ENCODE measurements at places on chromosomes 1 and 21.

GRCh38 chr1:205518661-205519540 is 14.4 kb downstream of the CDK18 start:
- DNase-seq = no peak

DNA sequence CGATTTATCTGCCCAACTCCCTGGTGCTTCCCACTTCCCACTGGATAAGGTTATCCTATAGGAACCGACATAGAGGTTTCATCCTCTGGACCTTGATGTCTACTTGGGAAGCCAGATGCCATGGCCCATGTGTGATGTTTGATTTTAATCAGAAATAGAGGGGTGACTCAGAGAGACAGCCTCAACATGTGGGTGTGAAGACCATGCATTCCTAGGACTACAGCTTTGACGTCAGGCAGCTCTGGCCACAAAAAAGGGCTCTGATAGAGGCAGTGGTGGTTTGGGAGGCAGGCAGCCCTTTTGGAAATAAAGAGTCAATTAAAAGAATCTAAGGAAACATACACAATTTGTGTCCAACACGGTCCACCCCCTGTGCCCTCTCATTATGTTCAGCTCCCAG is 5.2 kb upstream of the SH2D2A start:
- DNase-seq = no peak

GRCh38 chr1:195608883-195609282 is 999.4 kb downstream of the KCNT2 start:
- DNase-seq = no peak

- DNase-seq = no peak
Measured at GRCh38 chr1:95659166-95659565, 425.2 kb downstream of the RWDD3 start.

GRCh38 chr1:232534552-232535517 is 95.1 kb downstream of the SIPA1L2 start:
- no peak for DNase-seq

GRCh38 chr1:206725109-206725963 is 40.6 kb downstream of the MAPKAPK2 start:
- DNase-seq = peak; percentile 59

DNA sequence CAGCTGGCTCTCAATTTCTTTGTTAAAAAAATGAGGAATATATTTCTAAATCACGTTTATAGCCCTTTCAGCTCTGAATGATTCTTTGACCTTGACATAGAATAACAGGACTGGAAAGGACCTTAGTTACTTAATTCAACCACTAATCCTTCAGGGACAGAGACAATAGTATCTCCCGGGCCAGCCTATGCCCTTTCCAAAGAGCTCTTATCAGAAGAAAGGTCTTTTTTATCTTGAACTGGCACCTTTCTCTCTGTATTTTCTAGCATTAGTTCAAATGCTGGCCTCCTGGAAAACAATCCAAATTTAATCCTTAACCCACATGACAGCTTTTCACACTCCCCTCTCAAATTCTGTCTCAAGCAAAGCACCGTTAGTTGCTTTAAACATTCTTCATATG is 44.8 kb upstream of the FBXO28 start:
- DNase-seq = no peak

DNA sequence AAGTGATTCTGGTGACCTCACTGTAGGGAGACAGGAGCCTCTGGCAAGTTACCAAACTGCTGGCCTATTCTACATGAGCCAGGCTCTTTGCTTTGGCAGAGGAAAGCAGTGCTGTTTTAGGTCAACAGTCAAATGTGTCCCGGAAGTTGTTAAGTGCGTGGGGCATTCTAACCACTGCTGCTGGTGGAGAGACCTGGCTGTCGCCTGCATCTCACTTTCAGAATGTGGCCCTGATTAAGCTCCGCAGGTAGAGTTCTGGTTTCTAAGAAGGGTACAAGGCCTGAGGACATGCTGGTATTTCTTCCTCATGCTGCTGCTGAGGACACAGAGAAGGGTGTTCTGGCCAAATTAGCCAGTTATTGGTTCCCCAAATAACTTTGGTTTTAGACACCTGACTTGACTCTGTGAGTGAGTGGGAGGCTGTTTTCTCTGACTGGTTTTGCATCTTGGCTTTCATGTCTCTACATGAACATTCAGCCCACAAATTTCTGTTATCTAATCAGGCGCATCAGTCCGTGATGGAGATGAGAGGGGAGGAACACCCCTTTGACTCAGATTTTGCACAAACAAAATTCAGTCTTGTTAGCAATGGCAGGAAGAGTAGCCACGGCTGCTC is 120.8 kb downstream of the LMO4 start:
- DNase-seq = peak; percentile 7

DNA sequence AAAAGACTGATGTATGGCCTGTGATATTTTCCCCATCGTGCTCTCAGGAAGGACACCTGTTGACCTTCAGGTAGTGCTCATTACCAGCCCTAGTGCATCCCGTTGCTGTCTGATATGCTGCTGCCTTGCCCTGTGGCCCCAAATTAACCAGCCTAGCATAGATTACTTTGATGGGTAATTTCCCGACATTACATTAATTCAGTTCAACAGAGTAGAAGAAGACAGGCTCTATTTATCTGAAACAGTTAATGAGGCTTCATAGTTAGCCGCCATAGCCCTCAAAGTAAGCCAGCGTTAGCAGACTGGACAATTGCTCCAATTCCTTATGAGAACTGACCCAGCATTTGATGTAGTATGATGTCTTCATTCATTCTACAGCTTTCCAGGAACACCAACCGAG is 257.6 kb downstream of the OLFM3 start:
- no peak for DNase-seq

DNA sequence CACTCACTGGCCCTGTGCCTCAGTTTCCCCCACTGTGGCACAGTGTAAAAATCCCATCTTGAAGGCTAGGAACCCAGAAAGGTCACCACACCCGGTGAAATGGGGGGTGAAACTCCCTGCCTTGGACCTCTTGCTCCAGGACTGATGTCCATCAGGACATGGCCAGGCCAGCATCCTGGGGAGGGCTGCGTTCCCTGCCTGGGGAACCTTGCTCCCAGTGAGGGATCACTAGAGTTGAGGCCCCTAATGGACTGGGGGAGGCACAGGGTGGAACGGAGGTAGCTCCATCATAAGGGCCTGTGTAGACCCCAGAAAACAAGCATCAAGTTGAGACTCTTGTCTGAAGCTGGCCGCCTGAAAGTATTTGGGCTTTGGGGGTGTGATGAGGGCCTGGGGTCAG is 10.4 kb upstream of the ZNF670 start:
- no peak for DNase-seq

DNA sequence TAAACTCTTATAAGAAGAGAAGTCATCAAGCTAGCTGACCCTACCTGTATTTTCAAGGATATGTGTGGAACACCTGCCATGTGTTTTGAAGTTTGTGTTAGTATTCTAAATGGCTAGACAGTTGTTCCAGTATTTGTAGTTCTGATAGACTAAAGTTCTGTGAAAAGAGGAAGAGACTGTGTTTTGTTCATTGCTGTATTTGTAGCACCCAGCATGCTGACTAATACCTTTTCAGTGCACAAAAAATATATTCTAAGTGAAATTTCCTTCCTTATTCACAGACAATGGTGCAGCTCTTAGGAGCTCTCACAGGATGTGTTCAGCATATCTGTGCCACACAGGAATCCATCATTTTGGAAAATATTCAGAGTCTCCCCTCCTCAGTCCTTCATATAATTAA is 8.2 kb upstream of the METTL18 start:
- DNase-seq = no peak

- DNase-seq = no peak
Measured at GRCh38 chr1:210291786-210292230, 36.9 kb upstream of the HHAT start.

- DNase-seq = no peak
Measured at GRCh38 chr1:29931477-29932175, 695.3 kb downstream of the PTPRU start.

GRCh38 chr21:42387164-42387563 is 8.7 kb downstream of the TMPRSS3 start:
- no peak for DNase-seq

DNA sequence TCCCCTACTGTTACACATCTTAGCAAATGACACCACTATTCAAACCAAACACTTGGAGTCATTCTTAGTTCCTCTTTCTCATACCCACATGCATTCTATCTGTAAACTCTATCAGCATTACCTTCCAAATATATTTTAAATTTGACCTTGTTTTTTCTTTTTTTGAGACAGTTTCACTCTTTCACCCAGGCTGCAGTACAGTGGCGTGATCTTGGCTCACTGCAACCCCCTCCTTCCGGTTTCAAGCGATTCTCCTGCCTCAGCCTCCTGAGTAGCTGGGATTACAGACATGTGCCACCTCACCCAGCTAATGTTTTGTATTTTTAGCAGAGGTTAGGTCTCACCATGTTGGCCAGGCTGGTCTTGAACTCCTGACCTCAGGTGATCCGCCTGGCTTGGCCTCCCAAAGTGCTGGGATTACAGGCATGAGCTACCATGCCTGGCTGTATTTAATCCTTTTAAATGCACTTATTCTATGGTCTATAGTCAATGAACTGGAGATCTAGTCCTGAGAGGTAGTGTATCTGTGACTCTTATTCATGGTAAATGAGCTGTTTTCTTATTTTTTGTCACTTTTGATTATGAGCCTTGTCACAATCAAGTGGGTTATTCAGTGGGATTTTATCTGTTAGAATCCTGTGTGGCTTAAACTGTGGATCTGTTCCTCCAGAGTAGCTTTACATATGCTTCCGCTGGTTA is 73.1 kb downstream of the GATAD2B start:
- DNase-seq = no peak

DNA sequence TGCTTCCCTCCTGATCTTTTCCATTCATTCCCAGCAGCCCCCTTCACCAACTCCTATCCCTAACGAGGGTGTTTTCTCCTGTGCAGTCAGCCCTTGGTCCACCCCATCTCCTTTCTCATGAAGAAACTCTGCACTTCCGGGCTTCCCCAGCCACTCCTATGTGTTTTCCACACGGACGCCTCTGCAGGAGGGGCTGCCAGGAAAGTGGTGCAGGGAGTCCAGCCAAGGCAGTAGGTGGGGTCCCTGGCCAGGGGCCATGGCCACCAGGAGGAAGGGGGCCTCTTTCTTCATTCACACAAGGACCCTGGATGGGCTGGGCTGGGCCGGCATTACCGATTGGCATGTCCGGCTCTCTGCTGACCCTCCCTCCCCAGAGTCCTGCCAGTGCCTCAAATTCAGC is 72.8 kb upstream of the EFHD2 start:
- DNase-seq = no peak

- no peak for DNase-seq
Measured at GRCh38 chr1:100606438-100606837, 68.5 kb downstream of the GPR88 start.

- DNase-seq = no peak
Measured at GRCh38 chr1:172663732-172664131, 4.8 kb downstream of the FASLG start.

- no peak for DNase-seq
Measured at GRCh38 chr1:119327450-119328155, 41.0 kb upstream of the HAO2 start.

All from effector memory CD8-positive, alpha-beta T cell (primary cell).